ENCODE measurements at places on chromosomes 13 and 19. TPM values are rescaled to one million over a fixed set of nuclear protein-coding genes. Genes with fewer than 3 reads are reported as not detected.

DNA sequence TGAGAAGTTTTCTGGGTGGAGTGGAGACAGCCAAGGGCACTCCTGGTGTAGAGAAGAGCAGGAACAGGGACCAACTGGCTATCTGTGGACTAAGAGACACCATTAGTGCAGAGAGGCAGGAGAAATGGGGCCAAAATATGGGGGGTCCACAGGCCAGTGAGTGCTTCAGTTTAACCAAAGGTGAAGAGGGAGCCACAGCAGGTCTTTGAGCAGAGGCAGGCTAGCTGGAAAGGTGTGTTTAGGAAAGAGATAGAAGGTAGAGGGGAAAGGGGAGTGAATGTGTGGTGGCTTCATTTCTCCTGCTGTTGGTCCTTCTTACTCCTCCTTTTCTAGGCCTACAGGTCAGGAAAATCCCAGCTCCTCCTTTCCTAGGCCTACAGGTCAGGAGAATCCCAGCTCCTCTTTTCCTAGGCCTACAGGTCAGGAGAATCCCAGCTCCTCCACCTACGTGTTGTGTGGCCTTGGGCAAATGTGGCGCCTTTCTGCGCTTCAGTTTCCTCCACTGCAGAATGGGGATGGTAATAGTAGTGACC lies 1.5 kb downstream of the TMEM238 start:
- DNase-seq, result no peak

GRCh38 chr19:35890113-35890650 lies 10.2 kb downstream of the NFKBID start:
- no peak for DNase-seq

GRCh38 chr13:96984051-96984508 lies 10.2 kb downstream of the OXGR1 start:
- peak; percentile 62 for DNase-seq

GRCh38 chr19:43782311-43782660 lies 1.5 kb upstream of the KCNN4 start:
- DNase-seq, result no peak

- no peak for DNase-seq
These were observed 188.1 kb downstream of the RFC3 start for GRCh38 chr13:34006011-34006410.

SHISA7 gene
- total RNA-seq, result 0.09 TPM

DNA sequence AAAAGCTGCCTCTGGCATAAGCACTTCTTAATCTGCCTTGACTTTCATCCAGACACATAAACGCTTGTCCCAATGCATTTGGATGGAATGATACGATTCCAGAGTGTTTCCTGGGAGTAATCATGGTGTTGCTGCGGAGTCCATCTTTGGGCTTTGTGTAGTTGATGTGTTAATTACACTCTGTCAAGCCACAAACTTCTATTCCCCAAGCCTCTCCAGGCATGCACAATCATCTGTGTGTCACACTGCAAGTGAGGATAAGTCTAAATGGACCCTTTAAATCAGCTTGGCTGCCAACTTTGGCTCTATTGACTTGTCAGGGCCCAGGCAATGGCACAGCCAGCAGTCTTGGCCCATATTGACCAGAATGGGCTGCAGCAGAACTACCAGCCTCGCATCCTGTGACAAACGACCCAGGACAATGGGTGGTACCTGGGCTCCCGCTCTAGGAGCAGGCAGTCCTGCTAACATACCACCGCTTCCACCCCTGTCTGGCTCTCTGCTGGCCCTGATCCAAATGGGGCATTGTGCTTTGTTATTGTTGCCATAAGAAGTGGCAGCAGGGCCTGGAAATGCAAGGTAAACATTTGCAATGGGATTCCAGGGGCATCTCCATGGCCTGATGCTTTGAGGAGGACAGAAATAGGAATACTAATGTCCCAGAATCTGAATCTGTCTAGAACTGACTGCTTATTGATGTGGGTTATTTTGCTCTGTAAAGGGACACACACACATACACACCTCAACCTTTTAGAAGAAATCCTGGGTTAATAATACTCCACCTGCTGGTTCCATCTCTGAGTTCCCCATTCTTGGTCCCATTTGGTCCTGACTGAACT lies 127.2 kb downstream of the DNAJC15 start:
- no peak for DNase-seq

DNA sequence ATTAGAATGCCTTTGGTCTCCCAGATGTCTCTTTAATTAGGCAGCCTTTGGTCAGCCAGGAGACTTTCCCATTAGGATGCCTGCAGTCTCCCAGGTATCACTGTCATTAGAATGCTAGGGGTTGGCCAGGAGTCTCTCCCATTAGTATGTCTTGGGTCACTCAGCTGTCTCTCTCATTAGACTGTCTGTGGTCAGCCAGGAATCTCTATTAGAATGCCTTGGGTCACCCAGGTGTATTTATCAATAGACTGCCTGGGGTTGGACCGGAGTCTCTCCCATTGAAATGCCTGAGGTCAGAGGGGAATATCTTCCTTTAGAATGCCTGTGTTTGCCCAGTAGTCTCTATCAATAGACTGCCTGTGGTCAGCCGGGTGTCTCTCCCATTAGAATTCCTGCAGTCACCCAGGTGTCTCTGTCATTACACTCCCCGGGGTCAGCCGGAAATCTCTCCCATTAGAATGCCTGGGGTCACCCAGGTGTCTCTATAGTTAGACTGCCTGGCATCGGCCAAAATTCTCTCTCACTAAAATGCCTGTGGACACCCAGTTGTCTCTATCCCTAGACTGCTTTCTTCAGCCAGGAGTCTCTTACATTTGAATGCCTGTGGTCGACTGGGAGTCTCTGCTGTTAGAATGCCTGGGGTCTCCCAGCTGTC lies 1460.3 kb downstream of the UQCRFS1 start:
- DNase-seq, result no peak

MADCAM1 gene
- 0.09 TPM for total RNA-seq

ADM5 gene
- 6.0 TPM for total RNA-seq

- no peak for DNase-seq
These were observed 7.9 kb downstream of the RBM26 start for GRCh38 chr13:79398127-79398526.

GRCh38 chr13:53198736-53199135 lies 170.1 kb downstream of the OLFM4 start:
- no peak for DNase-seq

DNA sequence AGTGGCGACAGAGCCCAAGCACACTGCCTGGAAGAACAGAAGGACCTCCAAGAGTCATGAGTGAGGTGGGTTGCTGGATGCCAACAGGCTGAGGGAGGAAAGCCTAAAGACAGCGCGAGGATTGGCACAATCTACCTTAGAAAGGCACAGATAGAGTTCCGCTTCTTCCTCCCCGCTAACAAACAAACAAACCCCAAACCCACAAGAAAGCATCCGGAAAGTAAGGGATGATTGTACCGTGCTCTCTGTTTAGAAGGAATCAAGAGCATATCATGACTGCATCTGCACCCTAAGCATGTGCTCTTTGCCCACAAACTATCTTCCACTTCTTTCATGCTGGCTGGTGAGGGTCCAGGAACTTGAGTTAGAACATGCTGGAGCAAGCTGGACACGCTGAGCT lies 233.0 kb upstream of the KLF12 start:
- no peak for DNase-seq

PRKD2 gene
- total RNA-seq, result 14.9 TPM

- DNase-seq, result no peak
These were observed 436.2 kb upstream of the SLITRK5 start for GRCh38 chr13:87234981-87235380.

SELENOV gene
- total RNA-seq, result 6.2 TPM

DNA sequence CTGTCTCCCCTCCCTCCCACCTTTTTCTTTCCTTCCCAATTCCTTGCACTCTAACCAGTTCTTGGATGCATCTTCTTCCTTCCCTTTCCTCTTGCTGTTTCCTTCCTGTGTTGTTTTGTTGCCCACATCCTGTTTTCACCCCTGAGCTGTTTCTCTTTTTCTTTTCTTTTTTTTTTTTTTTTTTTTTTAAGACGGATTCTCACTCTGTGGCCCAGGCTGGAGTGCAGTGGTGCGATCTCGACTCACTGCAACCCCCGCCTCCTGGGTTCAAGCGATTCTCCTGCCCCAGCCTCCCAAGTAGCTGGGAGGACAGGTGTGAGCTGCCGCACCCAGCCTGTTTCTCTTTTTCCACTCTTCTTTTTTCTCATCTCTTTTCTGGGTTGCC lies 6.9 kb downstream of the MYADM start:
- DNase-seq, result no peak

ZNF780B gene
- 20.3 TPM for total RNA-seq

KIR2DL4 gene
- total RNA-seq, result not detected

- DNase-seq, result no peak
These were observed 61.6 kb downstream of the LRCH1 start for GRCh38 chr13:46614582-46614981.

COX6B1 gene
- 403 TPM for total RNA-seq

SAMD1 gene
- 22.1 TPM for total RNA-seq

PLPPR3 gene
- total RNA-seq, result 91.6 TPM

GRCh38 chr19:39679056-39679790 lies 23.5 kb downstream of the LGALS16 start:
- DNase-seq, result no peak

GJA3 gene
- total RNA-seq, result 0.17 TPM

GRCh38 chr13:29909975-29910674 lies 59.7 kb upstream of the UBL3 start:
- DNase-seq, result no peak

PAN3 gene
- 50.1 TPM for total RNA-seq

CEACAM6 gene
- not detected for total RNA-seq

CYP4F11 gene
- not detected for total RNA-seq

DNA sequence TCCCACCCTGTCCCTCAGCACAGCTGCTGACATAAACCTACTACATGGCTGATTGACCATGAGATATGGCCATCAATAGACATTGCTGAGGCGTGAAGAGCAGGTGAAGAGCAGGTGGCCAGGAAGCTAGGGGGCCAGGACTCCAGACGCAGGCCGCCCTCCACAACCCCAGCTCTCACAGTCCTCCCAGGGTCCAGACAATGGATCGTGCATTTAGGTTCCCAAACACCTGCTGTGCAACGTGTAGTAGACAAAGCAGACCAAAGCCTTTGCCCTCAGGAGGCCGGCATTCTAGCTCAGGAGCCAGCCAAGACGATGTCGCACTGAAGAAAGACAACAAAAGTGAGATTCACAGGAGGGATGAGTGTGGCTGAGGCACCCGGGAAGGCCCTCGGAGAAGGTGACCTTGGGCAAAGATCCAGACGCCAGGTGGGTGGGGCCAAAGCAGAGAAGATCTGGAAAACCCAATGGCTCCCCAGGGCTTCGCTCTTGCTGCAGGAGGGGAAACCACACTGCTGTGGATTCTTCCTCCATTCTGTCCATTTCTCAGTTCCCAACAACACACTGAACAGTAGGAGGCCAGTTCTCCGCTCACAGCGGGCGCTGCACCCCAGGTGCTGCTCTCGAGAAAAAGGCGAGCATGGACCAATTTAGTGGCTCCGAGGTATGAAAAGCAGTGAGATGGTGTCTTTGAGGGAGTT lies 1.4 kb downstream of the FFAR1 start:
- DNase-seq, result peak; percentile 40

GRCh38 chr13:42762917-42763316 lies 18.5 kb upstream of the FAM216B start:
- no peak for DNase-seq

DNA sequence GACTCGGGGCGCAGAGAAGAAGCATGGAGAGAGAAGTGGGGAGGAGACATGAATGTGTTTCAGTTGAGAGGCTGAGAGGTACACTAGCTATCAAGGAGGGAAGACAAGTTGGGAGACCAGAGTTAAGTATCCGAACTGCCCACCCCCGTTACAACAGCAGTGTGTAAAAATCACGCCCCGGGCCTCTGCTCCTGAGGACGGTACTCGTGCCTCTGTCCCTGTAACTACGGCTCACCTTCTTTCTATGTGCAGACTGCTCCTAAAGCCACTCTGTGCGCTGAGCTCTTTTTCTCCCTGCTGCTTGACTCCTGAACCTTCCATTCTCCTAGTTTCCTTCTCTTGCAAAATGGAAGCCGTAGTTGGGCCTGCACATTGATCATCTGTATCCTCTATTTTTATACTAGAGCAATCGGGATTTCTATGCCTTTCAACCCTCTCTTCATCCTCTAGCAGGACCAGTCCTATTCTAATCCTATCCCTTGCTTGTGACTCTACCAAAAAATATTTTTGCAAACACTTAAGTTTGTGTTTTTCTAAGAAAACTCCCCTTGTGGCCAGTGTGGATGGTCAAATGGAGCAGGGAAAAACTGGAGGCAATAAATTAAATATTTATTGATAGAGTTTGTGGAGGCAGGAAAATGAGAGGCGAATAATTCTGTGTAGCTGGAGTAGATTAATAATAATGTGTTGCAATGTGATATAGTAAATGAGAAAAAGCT lies 569 bp downstream of the POLR1D start:
- no peak for DNase-seq

DNA sequence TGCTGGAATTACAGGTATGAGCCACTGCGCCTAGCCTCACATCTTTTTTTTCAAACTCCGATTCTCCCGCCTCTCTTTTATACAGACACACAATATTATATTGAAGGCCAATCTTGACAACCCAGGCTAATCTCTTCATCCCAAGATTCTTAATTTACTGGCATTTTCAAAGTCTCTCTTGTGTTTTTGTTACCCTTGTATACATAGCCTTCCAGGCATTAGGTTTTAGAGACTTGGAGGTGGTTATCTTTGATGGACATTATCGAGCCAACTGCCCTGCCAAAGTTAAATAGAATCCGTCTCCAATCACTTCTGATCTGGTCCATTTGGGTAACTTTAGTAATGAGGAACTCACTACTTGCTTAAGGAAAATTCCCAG lies 14.4 kb upstream of the CYP2A7 start:
- DNase-seq, result no peak

- no peak for DNase-seq
These were observed 156.7 kb downstream of the SLC7A1 start for GRCh38 chr13:29438769-29439168.

DNA sequence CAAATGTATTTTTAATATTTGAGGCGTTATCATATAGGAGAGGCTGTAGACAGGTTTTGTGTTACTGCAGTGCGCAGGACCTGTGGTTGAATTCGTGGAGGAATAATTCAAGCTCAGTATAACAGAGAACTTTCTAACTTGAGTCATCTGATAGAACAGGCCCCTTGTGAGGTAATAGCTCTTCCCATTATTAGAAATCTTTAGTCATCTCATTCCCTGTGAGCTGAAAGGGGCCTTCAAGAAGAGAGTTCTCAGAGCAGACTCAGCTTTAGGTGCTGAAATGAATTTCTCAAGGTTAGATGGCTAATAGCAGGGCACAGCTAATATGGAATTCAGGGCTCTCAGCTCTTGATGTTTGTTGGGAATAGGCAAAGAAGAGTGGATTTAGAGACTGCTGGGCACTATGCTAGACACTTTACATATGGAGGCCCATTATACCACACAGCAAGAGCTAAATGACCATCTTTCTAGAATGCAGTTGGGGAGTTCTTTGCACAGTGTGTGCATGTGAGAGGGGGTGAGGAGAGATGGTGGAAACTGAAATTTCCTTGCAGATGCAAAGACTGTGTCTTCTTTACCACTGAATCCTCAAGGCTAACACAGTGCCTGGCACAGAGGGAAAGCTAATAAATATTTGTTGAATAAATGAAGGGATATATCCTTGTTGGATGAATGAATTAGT lies 89.5 kb downstream of the DGKH start:
- DNase-seq, result no peak

DNA sequence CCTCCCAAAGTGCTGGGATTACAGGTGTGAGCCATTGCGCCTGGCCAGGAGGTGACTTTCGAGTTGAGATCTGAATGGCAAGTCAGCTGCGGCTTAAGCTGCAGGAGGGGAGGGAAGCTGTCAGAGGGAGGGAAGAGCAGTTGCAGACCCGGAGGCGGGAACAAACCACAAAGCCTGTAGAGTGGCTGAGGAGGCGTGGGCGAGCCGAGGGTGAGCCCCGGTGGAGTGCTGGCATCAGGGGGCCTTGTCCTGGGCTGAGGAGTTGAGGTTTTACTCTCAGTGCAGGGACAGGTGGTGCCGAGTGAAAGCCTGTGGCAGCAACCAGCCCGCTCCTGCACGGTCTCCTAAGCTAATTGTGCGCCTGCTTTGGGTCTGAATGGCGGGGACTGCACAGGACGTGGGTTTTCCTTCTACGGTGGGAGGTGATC lies 24.2 kb downstream of the PPP1R37 start:
- DNase-seq, result peak; percentile 63

Measured in neural progenitor cell (in vitro differentiated cells).